ENCODE measurements at places on chromosomes 1 and 21.

- no peak for DNase-seq
Observed at GRCh38 chr1:94246692-94247137, 9.3 kb upstream of the ARHGAP29 start.

DNA sequence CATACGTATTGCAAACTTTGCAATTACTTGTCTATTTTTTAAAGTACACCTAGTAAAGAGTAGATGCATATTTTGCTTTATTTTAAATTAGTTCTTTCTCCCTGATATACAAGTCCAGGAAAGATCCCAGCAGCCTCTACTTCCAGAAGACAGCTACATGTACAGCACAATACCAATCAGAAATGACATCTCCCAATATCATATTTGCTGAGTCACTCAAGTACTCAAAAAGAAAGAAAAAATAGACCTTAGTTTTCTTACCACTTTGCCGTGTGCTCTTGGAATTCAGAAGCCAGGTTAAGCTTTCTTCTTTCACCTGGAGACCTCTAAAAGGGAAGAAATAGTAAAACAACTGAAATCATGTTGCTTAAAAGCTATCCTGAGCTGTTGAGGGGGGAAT lies 412.6 kb upstream of the RUNX1 start:
- DNase-seq: no peak

- DNase-seq: no peak
Observed at GRCh38 chr1:230087028-230087716, 20.1 kb downstream of the GALNT2 start.

DNA sequence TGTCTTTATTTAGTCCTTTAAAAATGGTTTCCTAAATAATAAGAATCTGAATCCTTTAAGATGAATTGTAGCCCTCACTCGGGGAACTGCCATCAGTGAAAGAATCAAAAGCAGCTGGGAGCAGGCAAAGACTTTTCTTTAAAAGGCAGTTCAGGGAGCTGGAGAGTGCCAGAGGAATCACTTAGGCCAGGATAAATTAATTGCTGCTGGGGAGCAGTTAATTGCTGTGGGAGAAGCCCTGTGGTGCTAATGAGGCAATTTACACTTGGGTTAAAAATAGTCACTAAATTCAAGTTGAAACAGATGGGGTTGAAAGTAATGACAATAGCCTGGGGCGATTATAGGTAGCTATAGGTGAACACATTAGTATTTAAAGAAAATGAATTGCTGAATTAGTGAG lies 38.7 kb upstream of the COL24A1 start:
- DNase-seq: no peak

DNA sequence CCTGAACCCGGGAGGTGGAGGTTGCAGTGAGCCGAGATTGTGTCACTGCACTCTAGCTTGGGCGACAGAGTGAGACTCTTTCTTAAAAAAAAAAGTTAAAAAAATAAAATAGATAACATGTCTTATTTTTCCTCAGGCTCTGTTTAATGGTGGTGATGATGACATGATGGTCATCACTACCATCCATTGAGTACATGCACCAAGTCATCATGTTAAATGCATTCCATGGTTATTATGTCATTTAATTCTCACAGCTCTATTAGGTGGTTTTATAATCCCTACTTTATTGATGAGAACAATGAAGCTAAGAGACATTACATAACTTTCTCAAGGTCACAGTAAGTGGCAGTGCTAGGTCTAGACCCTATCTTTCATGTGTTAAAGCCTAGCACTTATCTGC lies 34.4 kb upstream of the MAB21L3 start:
- DNase-seq: no peak

Data from NCI-H2081 treated with DMSO at 0.1 percent for 48 hours (cell line).